ENCODE measurements at places on chromosomes 5 and 9.

DNA sequence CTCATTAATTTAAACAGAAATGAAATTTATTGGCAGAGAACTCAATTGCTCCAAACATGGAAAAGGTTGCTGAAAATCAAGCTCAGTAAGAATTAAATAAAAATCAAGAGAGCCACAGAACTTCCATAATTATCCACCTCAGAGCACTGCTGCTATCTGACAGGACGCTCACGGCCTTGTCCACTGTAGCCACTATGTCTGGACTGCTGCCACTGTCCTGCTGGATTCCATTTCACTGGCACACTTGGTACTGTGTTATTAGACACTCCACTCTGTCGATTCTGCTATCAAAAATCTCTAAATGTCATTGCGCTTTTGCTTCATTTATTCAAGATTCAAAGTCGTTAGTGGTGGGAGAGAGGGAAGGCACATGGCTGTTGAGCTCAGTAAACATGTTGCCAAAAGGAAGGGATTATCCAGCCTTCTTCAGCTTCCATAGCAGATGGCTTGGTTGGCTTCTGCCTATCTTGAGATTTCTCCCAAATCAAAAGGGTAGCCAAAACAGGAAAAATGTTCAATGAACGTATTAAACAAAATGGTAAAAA, 815.0 kb downstream of the CDH18 start:
- H3K27me3 ChIP-seq = no peaks in the 10 kb centered on the region
- no peak overlapping the region for H3K27ac ChIP-seq
- no peaks in the 10 kb centered on the region for H3K4me1 ChIP-seq

- H3K27ac ChIP-seq = no peak overlapping the region
- no peak for DNase-seq
- peaks cover 32% of the 10 kb centered on the region for H3K4me1 ChIP-seq
- H3K4me3 ChIP-seq = no peak overlapping the region
These were observed 4.1 kb upstream of the MYMK start for GRCh38 chr9:133528876-133529241.

DNA sequence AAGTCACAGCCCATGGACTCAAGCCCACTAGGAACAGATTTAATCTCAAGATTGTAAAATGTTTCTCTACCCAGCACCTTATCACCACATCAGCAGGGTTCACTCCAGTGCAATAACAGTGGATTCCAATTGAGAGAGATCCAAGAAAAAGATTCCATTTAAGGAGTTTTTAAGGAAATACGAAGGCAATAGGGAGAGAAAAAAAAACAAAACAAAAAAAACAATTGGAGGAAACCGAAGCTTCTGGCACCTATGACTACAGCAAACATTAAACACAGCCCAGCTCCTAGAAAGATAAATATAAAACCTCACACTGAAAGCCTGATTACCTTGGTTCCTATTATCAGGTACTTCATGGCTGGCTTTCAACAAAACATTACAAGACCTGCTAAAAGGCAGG, 192.7 kb downstream of the DAB2IP start:
- no peak overlapping the region for H3K4me3 ChIP-seq
- H3K27ac ChIP-seq = no peak overlapping the region
- no peaks in the 10 kb centered on the region for H3K36me3 ChIP-seq
- no peak for DNase-seq
- H3K4me1 ChIP-seq = no peaks in the 10 kb centered on the region

DNA sequence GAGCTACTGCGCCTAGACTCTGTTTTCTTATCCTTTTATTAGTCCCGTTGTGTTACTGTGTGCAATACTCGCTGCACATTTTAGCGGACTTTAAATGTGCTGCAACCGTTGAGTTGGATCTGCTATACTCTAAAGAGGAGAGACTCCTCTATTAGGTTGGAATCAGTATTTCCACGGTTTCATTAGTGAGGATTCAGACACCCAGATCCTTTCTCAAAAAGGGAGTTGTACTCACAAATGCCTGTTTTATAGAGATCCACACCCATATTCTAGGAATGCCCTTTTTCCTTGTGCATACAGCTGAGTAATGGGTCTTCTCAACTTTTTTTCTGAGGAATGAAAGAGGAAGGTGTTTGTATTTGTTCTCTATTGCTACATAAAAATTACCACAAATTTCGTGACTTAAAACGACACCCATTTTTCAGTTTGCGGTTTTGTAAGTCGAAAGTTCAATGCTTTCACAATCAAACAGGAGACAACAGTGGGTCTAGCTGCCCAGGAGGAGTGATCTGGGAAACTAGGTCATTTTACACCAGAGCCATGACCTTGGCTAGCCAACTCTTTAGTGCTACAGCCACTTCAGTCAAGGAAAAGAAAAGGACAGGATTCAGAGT, 52.8 kb upstream of the SLC44A1 start:
- H3K27me3 ChIP-seq = no peaks in the 10 kb centered on the region
- no peaks in the 10 kb centered on the region for H3K36me3 ChIP-seq
- no peak overlapping the region for H3K27ac ChIP-seq
- DNase-seq = no peak

- DNase-seq = no peak
- no peak overlapping the region for H3K4me3 ChIP-seq
- peaks cover 7% of the 10 kb centered on the region for H3K4me1 ChIP-seq
- H3K27me3 ChIP-seq = no peaks in the 10 kb centered on the region
These were observed 282.1 kb downstream of the CRB2 start for GRCh38 chr9:123637945-123638634.

DNA sequence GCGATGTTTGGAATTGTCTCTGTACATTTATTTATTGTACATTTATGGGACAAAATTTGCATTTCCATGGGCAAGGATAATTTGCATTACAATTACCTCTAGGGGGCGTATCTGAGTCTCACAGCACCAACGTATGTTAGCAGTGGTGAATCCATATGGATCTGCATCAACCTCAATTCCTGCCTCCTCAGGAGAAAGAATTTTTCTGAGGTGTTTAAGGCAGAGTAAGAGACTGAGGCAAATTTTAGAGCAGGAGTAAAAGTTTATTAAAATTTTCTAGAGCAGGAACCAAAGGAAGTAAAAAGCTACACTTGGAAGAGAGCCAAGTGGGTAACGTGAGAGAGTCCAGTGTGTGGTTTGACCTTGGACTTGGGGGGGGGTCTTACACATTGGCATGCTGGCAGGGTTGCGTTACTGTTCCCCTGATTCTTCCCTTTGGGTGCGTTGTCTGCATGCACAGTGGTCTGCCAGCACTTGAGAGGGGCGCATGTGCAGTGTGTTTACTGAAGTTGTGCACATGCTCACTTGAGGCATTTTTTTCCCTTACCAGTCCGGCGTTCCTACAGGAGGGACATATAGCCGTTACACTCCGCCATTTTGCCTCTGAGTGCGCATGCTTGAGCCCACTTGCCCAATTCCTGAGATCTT, 21.0 kb upstream of the RAB14 start:
- peaks cover 30% of the 10 kb centered on the region for H3K4me1 ChIP-seq
- H3K27ac ChIP-seq = no peak overlapping the region
- peak; percentile 58 for DNase-seq
- no peaks in the 10 kb centered on the region for H3K36me3 ChIP-seq
- no peak overlapping the region for H3K4me3 ChIP-seq
- peaks cover 31% of the 10 kb centered on the region for H3K27me3 ChIP-seq

DNA sequence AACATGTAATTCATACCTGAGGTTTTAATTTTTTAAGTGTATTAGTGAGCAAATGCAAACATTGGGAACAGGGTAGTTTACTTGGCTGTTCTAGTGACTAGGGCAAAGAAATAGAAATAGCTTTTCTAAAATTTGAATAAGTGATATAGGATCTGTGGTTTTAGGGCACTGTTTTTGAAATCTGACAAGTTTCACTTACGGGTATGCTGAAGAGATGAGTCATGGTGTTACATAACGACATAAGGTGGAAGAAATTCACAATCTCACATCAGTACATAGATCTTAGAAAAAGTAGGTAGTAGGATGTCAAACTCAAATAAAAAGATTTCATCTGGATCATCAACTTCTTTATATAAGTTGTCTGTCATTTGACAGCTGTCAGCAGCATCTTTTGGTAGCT, 772.3 kb downstream of the MAT2B start:
- no peaks in the 10 kb centered on the region for H3K36me3 ChIP-seq
- H3K4me1 ChIP-seq = no peaks in the 10 kb centered on the region
- H3K27me3 ChIP-seq = no peaks in the 10 kb centered on the region

GRCh38 chr9:112969730-112970129, 42.3 kb downstream of the ZNF883 start:
- H3K36me3 ChIP-seq = no peaks in the 10 kb centered on the region
- H3K4me3 ChIP-seq = no peak overlapping the region
- no peaks in the 10 kb centered on the region for H3K4me1 ChIP-seq
- H3K27ac ChIP-seq = no peak overlapping the region
- DNase-seq = no peak
- H3K27me3 ChIP-seq = peaks cover 28% of the 10 kb centered on the region

DNA sequence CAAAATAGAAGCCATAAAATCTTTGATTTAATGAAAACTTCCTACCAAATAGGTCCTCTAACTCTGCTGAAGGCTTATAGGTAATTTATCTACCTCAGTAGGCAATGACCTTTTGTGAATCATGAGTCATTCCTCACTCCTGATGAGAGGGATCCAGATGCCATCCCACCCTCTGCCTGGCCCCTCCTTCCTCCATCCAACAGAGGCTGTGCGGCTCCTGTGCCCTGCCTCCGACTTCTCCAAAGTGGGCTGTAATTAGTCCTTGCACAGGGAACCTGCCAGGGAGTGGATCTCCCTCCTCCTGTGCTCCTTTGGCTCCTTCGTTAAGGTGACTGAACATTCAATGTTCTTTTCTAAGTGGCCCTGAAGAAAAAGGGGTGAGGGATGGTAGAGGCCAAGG, 213.9 kb upstream of the TBCA start:
- peaks cover 81% of the 10 kb centered on the region for H3K4me1 ChIP-seq
- DNase-seq = peak; percentile 50
- H3K36me3 ChIP-seq = no peaks in the 10 kb centered on the region
- H3K4me3 ChIP-seq = no peak overlapping the region
- H3K27ac ChIP-seq = no peak overlapping the region
- no peaks in the 10 kb centered on the region for H3K27me3 ChIP-seq

DNA sequence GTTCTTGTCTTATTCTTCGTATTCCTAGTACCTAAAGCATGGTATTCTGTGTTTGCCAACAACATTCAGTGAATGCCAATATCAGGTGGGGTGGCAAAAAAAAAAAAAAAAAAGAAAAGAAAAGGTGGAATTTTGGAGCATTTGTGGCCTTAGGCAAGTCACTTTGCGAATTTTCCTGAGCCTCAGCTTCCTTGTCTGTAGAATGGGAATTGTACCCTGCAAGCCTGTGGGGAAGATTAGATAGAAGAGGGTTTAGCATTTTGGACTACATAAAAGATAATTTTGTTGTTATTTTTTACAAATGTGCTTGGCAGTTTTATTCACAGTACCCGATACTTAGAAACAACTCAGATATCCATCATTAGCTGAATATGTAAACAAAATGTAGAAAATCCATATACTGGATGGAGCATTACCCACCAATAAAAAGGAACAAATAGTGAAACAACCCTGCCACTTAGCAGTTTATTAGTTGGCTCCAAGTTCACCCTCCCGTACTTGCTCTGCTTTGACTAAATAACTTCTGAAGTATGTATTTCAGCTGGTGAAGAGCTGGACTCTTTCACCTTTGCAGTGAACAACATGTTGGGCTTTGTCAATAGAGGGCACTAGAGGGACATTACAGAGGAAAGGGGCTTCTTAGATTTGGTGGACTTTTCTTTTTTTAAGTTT, 13.6 kb downstream of the UBE2D2 start:
- H3K4me3 ChIP-seq = no peak overlapping the region
- DNase-seq = peak; percentile 60
- peak overlapping the region; percentile 42 for H3K27ac ChIP-seq
- H3K36me3 ChIP-seq = no peaks in the 10 kb centered on the region

DNA sequence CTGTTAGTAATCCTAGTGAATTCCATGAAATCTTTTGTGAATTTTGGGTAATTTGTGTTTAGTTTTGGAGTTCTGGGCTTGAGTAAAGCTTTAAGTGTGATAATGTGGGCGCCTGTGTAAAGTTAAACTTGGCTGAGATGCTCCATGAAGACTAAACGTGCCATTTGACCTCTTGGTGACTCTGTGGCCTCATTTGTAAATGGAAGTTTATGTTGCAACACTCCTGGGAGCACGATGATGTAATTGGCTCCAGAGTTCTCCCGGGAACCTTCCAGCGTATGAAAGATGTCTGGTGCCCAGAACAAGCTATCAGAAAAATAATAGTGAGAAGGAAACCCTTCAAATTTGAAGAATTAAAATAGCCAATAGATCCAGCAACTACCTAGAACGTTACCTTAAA, 981.2 kb downstream of the TLE4 start:
- no peaks in the 10 kb centered on the region for H3K36me3 ChIP-seq
- H3K4me1 ChIP-seq = peaks cover 21% of the 10 kb centered on the region

- no peaks in the 10 kb centered on the region for H3K27me3 ChIP-seq
- no peak overlapping the region for H3K27ac ChIP-seq
- peaks cover 26% of the 10 kb centered on the region for H3K4me1 ChIP-seq
- no peaks in the 10 kb centered on the region for H3K36me3 ChIP-seq
- no peak for DNase-seq
These were observed 1.2 kb downstream of the KCNMB1 start for GRCh38 chr5:170387775-170388639.

GRCh38 chr5:75243510-75243909, 6.8 kb upstream of the ANKRD31 start:
- H3K4me3 ChIP-seq = no peak overlapping the region
- no peaks in the 10 kb centered on the region for H3K36me3 ChIP-seq
- no peaks in the 10 kb centered on the region for H3K27me3 ChIP-seq

- no peaks in the 10 kb centered on the region for H3K27me3 ChIP-seq
- no peak overlapping the region for H3K4me3 ChIP-seq
- no peak overlapping the region for H3K27ac ChIP-seq
- DNase-seq = no peak
- H3K4me1 ChIP-seq = no peaks in the 10 kb centered on the region
These were observed 12.1 kb downstream of the PDCL start for GRCh38 chr9:122816163-122816867.

GRCh38 chr9:80157561-80157983, 585.8 kb downstream of the TLE4 start:
- H3K4me3 ChIP-seq = no peak overlapping the region
- no peaks in the 10 kb centered on the region for H3K36me3 ChIP-seq
- H3K27me3 ChIP-seq = no peaks in the 10 kb centered on the region
- H3K4me1 ChIP-seq = peaks cover 22% of the 10 kb centered on the region

DNA sequence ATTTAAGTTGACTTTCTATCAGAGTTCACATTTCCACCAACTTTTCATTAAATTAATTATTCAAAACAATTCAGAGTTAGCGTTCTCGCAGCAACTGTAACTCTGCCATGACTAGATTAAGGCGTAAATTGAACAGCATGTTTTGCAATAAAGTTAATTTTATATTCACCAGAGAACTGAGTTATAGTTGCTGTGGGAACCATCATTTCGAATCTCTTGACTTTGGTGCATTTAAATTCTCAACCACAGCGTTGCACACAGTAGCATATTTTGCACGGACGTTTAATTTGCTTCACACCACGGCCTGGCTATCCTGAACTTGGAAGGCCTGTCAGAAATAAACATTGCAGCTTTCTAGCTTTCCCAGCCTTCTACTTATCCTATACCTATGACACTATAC, 144.3 kb upstream of the WWC1 start:
- no peaks in the 10 kb centered on the region for H3K27me3 ChIP-seq
- H3K27ac ChIP-seq = no peak overlapping the region
- H3K4me1 ChIP-seq = peaks cover 22% of the 10 kb centered on the region
- H3K4me3 ChIP-seq = no peak overlapping the region
- no peak for DNase-seq

Data from neural progenitor cell (in vitro differentiated cells).